ENCODE measurements at places on chromosomes 7 and 10. TPM values are rescaled to one million over a fixed set of nuclear protein-coding genes. Genes with fewer than 3 reads are reported as not detected.

DNA sequence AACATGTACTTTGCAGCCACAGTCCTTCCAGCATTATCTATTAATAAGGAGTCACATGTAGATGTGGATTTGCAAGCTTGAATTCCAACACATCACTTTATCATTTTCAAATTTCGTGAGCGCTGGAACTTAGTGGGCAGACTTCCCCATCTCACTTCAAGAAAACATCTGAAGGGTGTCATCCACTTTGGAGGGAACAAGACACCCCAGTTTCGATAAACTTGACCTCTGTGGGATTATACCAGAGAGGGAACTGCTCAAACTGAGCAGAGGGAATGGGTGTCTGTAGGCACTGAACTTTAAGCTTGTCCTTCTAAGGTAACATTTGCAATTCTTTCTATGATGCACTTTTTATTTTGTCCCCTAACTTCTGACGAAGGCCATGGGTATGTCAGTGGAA is 27.5 kb downstream of the ADRB1 start:
- DNase-seq: no peak

- DNase-seq: no peak
Observed at GRCh38 chr10:114087255-114087654, 43.6 kb downstream of the ADRB1 start.

- DNase-seq: no peak
Observed at GRCh38 chr7:25118048-25118753, 6.9 kb downstream of the CYCS start.

DNA sequence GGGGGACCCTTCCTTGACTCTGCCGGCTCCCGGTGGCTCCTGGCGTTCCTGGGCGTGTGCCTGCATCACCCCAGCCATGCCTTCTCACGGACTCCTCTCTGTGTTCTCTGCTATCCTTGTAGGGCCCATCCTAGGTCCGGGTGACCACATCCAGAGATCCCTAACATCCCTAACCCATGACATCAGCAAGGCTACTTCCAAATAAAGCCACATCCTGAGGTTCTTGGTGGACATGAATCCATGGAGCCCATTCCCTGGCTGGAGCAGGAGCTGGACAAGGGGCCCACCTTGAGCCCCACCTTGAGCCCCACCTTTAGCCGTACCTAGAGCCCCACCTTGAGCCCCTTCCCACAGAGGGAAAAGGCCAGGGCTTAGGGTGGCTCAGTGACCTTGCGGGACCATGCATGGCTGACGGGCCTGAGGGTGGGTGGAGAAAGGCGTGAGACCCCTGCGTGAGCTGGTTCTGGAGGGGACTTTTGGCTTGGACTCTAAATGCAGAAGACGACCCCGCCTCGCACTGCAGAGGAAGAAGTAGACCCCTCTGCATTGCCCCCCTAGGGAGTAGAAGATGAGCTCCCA is 58.5 kb upstream of the INPP5A start:
- no peak for DNase-seq

The POLR3A gene
- 19.5 TPM for total RNA-seq

Measured in cardiac muscle cell (in vitro differentiated cells and primary cell).